GM12891 (cell line): ENCODE measurements at places on chromosomes 1 and 21.

DNA sequence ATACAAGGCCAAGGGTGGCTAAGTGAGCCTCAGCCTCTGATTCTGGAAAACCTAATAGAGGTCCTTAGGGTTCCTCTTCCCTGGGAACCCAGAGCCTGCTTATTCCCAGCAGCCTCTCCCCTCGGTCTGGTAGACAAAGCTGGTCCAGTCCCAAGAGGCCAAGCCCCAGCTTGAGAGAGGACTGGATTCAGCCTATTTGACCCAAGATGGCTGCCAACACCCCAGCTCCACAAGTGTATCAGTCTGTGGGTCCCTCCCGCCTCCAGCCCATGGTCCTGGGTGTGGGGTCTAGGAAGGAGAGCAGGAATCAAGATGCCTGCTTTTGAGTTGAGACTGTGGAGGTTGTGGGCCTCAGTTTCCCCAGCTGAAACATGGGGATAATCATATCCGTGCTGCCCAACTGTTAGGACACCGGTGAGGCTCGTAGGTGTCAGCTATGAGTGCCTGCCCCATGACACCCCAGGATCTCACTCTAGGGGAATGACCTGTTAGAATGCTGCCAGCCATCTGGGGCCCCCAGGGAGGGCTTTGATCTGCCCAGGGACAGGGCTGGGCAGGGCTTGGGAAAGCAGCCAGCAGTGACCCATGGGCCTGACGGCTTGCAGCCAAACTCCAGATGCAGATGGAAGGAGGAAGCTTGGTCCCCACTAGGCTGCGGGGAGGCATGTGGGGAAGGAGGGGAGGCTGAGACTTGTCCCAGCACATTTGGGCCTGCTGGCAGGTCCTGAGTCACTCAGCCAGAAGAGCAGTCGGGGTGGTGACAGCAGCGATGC, 45.4 kb downstream of the NUAK2 start:
- DNase-seq: no peak

DNA sequence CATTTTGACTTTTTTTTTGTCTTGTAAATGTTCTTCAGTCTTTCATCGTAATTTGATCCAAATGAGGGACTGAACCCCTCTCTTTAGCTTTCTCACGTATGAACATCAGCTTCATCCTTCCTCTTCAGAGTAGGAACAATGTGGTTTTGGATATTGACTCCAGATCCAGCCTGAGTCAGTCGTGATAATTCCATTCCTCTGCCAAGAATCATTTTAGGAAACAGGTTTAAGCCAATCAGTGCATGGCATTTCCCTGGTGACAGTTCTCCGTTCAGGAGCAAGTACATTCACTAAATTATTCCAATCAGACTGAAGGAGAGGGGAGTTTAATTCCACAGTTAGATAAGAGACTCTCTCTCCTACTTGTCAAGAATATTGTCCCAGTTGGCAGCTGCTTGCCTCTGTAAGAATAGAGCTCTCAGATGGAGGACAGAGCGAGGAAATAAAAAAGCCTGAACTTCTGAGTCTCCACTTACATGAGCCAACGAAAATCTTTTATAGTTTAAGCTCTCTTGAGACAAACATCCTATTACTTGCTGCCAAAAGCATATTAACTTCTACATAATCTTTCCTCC, 18.6 kb downstream of the RHOU start:
- no peak for DNase-seq

DNA sequence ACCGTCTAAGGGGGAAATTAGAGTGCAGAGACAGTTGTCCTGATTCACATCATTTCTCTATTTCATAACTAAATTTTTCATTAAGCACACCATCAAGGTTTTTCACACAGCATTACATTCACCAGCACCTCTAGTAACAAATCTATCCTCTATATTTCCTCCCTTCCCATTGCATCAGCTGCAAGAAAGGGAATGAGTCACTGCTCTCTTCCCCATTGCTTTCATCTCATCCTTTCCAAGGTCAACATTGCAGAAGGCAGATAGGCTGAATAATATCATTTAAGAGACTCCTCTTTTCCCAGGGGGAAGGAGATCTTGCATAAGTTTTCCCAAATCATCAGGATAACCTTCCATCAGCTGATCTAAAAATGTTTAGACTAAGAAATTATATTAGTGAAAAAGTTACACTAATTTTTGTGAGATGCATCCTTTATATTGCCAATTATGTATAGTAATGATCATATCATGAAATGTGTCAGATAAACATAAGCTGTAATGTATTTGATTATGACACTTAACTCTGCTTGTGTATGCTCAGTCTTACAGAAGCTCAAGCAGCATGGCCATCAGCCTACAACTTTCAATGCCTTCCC, 4.3 kb downstream of the INTS7 start:
- DNase-seq: no peak

DNA sequence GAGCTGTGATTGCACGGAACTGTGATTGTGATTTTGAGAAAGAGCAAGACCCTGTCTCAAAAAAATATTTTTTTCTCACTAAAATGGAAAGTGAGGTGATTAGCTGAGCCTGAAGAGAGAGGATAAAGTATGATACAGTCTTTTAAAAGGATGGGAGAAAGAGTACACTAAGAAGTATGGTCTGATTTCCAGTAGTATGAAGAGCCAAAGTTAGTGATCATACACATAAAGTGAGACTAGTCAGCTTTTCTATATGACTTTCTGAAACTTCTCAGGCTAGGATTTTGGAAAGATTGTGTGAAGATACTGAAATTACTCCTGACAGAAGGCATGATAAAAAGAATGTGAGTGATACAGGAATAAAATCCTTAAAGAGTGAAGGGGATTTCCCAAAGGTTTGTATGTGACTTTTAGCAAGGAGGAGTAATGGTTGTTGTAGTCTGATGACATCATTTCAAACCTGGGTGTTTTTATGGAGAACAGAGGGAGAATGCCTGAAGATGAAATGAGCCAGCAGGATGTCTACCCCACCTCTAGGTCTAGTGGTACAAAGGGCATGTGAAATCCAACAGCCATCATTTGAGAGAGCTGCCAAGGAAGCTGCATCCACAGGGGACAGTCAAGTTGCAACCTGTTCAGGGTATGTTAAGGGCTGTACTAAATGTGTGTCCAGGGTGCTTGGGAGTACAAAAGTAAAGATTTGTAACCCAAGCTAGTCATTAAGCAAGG, 157.7 kb downstream of the PIK3R3 start:
- no peak for DNase-seq

- DNase-seq: no peak
Measured at GRCh38 chr21:17784180-17784598, 35.0 kb downstream of the C21orf91 start.

- no peak for DNase-seq
Measured at GRCh38 chr1:60101516-60101915, 27.9 kb upstream of the C1orf87 start.

GRCh38 chr1:153250166-153250565, 9.3 kb upstream of the LORICRIN start:
- no peak for DNase-seq

GRCh38 chr1:175797576-175797975, 54.2 kb upstream of the TNR start:
- DNase-seq: no peak

- DNase-seq: no peak
Measured at GRCh38 chr1:55854911-55855310, 639.7 kb upstream of the USP24 start.

GRCh38 chr21:44399151-44399954, 45.9 kb downstream of the TRPM2 start:
- DNase-seq: no peak

- DNase-seq: no peak
Measured at GRCh38 chr1:36793452-36793851, 240.9 kb downstream of the GRIK3 start.

DNA sequence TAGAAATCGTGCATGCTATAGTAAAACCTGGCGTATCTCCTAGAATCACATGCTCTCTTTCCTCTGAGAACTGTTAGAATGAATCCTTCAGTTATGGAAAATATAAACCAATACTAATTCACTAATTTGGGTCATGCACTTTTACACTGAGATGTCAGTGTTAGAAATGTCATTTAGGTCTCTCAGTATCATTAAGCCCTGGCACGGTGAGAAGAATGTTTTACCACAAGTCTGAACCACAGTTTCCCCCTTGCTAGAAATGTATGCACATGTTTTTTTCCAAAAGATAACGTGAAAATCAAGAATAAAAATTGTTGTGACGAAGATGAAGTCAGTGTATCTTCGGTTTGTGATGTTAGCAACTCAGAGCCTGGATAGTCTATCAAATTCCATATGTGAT, 1062.7 kb upstream of the NCAM2 start:
- no peak for DNase-seq

GRCh38 chr21:44297525-44298290, 2.1 kb upstream of the PFKL start:
- peak; percentile 91 for DNase-seq

GRCh38 chr1:88104236-88104635, 579.8 kb upstream of the PKN2 start:
- no peak for DNase-seq

GRCh38 chr1:184672013-184672726, 82.5 kb downstream of the EDEM3 start:
- DNase-seq: no peak

DNA sequence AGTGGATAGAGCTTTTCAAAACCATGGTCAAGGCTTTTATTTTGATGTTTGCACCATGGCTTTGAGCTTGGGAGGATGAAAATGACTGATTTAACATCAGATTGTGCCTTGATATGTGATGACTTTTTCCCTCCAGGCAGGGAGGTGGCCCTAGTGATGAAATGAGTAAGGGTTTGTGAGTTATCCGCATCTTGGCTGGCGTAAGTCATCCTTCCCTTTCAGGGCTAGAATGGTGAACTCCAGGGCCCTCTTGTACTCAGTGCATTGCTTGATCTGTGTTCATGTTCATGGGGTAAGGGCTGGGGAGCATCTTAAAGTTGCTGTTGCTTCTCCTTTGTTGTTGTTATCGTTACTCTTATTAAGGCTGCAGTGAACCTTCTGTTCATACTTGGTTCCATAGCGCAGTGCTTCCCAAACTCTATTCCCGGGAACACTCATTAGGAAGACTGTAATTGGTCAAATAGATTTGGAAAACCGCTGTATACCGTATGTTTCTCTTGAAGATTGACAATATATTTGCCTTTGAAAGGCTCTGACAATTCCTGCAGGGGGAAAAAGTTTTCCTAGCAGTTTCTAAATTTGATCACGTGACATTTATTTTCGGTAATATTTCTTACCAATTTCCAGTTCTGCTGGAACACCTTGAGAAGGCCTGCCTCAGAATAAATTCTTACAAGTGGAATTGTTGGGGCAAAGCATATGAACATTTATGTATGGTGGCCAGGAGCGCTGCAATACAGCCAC, 23.1 kb downstream of the GPR137B start:
- DNase-seq: no peak

- DNase-seq: no peak
Measured at GRCh38 chr1:100346387-100346786, 5.9 kb upstream of the CDC14A start.

DNA sequence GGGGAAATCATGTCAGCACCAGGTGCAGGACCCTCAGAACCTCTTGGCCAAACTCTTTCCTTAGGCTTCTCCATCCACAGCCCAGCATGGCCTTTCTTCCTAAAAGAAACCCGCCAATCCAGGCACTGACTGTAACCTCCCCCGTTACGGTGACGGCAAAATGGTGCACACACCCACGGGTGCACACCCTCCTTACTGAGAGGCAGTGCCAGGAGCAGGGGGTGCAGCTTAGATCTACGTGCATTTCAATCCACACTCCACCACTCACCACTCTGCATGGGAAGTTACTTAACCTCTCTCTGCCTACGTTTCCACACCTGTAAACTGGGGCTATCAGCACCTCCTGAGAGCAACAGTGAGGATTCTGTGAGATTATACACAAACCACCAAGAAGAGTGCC, 31.0 kb downstream of the SUSD4 start:
- no peak for DNase-seq

- no peak for DNase-seq
Measured at GRCh38 chr1:197481101-197481500, 213.0 kb downstream of the CRB1 start.

GRCh38 chr1:189697113-189697512, 780.6 kb downstream of the BRINP3 start:
- DNase-seq: no peak

DNA sequence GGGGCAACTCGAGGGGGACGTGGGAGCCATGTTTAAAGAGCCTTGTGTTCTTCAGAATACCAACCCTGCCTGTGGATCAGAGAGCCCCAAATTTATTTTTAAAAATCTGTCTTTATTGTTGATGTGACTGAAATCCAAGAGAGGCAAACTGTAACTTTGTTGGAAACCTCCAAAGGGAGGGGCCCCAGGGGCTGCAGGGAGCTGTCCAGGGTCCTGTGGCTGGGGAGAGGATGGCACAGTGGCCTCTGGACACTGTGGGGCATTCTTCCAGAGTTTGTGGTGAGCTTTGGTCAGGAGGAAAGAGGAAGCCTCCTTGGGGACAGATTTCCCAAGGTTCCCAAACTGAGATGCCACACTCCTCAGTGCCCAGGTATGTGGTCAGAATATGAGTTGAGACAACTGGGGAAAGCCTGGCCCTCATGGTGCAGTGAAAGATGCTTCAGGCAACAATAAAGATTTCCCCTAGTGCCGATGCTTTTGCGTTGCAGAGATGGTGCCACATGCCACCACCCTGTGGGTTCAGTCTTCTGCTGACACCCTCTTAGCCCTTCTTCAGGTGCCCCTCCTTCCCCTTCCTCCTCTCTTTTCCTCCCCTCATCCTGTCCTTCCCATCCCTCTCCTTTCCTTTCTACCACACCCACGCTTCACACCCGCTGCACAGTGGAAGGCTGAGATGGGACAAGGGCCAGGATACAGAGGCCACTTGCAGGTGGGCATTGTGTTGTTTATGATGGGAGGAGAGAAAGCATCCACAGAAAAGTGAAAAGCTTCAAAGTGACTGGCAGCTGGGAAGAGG, 122.1 kb downstream of the UCK2 start:
- DNase-seq: no peak

DNA sequence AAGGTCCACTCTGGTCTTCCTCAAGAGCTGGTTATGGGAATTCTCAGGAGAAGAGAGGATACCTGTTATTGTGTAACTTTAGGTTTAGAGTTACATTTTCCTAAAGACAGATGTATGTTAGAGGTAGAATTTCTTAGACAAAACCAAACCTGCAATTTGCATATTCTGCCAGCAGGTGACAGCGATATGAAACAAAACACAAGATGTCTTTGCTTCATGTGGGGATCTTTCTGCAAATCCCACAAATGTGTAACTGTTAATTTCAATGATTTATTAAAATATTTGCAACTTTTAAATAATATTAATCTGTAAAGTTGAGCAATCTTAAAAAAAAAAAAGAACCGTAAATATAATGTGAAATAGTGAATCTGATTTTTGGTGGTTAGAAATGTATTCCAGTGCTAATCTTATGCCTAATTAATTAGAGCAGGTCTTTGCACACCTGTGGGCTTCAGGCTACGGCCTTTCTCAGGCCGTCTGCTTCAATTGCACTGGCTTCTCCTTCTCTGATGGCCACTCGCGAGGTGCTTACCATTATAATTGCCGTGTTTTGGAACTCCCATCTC, 33.4 kb downstream of the FAM78B start:
- no peak for DNase-seq

DNA sequence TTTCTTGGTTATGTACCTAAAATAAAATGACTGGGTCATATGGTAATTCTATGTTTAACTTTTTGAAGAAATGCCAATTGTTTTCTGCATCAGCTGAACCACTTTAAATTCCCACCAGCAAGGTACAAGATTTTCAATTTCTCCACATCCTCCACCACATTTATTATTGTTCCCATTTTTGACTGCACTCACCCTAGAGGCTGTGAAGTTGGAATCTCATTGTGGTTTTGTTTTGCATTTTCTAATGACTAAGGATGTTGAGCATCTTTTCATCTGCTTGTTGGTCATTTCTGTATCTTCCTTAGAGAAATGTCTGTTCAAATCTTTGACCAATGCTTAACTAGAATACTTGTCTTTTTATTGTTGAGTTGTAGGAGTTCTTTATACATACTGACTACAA, 72.5 kb downstream of the ASTN1 start:
- DNase-seq: no peak
